HEK293T (cell line): ENCODE measurements at places on chromosomes 12 and 14.

- no peak for DNase-seq
Observed at GRCh38 chr12:52003016-52003550, 3.7 kb upstream of the TAMALIN start.

DNA sequence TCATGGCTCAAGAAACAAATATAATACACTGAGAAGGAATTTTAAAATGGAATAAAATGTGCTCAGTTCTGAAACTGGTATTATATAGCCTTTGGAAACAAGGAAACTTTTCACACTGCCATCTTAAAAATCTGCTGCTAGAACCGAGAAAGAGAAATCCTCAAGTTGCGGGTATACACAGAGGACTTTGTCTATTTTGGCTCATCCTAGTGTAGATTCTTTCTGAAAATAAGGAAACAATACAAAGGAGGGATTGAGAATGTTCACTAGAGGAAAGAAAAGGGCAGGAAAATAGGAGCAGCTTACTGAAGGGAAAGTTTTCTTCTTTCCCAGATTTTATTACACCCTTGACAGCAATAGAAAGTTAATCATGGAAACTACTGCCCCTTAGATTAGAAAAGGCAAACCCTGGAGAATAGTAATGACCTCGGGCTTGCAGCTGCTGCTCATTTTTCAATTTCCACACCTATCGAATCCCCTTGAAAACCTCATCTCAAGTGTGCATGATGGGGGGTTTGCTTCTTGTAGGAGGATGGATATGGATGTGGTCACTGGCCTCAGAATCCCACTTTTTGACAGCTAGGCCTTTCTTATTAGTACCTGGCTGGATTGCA lies 104.6 kb downstream of the DAAM1 start:
- DNase-seq = no peak

- DNase-seq = no peak
Observed at GRCh38 chr14:82421286-82421685, 887.6 kb upstream of the SEL1L start.

GRCh38 chr12:89405626-89406345 lies 53.5 kb upstream of the DUSP6 start:
- no peak for DNase-seq

- no peak for DNase-seq
Observed at GRCh38 chr14:23580152-23580926, 1.7 kb upstream of the JPH4 start.

DNA sequence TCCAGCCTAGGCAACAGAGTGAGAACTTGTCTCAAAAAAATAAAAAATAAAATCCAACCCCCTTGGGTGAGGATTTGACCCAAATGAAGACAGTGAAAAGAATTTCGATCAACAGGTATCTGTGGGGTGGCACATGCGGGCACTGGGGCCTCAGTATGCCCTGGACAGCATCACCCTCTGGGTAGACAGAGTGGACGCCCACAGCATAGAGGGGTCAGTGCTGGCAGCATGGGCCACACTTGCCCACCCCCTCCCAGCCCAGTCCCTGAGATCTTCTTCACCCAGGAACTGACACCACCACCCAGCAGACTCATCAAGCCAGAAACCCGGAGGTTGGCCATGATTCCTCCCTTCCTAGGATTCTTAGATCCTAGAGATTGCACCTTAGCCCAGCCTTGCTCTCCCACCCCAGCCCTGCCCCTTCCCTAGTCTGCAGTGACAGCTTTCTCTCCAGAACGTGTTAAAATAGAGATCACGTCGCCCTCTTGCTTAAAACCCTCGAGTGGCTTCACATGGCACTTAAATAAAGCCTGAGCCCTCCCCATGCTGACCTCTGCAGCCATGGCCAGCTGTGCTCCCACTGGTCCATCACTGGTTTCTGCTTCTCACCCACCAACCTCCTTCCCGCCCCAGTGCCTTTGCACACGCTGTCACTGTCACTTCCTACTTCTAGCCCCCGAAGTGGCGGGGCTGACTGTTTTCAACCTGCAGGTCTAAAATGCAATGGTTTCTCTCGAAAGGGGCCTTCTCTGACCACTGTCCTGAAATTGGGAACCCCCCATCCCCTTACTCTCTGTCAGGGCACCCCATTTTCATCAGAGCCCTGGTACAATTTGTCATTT lies 26.2 kb upstream of the DYNC1H1 start:
- DNase-seq = no peak

- no peak for DNase-seq
Observed at GRCh38 chr12:11805680-11806079, 156.2 kb downstream of the ETV6 start.

GRCh38 chr14:31884776-31885379 lies 192.2 kb upstream of the ARHGAP5 start:
- DNase-seq = no peak

DNA sequence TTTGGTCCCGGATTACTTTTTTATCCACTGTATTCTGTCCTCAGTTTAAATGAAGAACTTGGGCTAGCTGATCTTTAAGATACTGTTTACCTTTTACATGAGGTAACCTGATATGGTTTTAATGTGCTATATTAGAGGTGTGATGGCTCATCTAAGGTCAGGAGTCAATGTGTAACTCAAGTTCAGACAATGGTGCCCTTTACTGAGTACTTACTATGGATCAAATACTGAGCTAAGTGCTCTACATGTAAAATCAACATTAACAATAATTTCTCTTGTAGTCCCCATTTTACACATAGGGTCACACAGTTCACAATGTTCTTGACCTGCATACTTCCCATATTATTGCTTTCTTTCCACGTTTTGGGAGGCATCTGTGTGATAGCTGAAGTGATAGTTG lies 79.2 kb downstream of the CEP83 start:
- no peak for DNase-seq

DNA sequence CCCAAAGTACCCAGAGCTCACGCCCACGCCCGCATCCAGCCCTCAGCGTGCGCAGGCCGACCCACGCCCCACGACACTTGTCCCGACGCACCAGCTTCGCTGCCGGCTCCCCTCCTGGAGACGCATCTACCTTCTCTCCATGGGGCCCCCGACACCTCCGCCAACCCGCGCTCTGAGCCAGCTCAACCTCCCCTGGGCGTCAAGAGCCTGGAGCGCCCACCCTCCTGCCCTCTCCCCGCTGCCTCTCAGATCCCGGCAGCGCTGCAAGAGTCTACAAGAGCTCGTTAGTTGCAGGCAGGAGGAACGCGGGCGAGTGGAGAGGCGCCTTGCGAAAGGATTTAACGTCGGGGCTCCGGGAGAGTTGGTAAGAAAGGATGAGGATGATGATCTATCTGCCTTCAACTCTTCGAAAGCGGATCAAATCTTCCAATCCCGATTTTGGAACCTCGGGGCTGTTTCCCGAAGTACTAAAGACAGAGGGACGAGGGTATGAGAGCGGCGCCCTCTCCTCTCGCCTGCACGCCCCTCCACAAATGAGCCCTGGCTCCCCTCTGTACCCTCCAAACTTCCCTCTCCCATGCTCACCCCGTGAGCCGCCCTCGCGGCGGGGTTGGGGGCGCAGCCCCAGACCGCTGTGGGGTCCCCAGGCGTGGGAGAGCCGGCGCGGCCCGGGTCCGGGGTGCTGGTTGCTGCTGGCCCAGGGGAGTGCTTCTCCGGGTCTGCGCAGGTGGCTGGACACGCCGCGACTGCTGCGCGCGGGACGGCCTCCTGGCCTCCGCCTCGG lies 979 bp downstream of the LTBP2 start:
- DNase-seq = no peak

- DNase-seq = no peak
Observed at GRCh38 chr12:30213166-30213565, 429.4 kb upstream of the TMTC1 start.

GRCh38 chr14:97788364-97788763 lies 991.2 kb downstream of the VRK1 start:
- no peak for DNase-seq

GRCh38 chr12:131494741-131495524 lies 216.0 kb upstream of the SFSWAP start:
- DNase-seq = no peak

- DNase-seq = no peak
Observed at GRCh38 chr12:109738209-109738608, 24.6 kb downstream of the FAM222A start.

DNA sequence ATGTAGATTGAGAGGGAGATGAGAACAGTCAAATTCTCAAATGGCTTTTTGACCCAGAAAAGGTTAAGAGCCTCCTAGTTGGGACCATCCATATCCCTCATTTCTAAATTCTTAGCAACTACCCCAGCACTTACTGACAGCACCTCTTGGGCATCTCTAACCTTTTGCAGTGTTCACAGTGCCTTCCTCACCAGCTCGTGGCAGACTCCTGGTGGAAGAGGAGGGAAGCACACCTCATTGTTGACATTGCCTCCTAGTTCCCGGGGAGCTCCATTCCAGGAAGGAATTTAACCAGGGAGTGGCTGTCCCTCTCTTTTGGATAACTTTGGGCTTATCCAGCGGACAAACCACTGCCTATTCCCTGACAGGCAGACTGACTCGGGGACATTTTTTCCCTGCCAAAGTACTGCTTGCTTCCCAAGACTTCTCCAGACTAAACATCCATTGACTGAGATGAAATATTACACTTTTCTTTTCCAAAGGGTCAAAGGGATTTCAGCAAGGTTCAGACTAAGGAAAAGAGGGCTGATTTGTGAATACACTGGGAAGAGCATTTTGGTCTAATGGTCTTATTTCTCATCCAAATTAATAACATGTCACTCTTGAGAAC lies 9.0 kb upstream of the OR6J1 start:
- DNase-seq = peak; percentile 77

- no peak for DNase-seq
Observed at GRCh38 chr12:32679920-32680237, 778 bp downstream of the DNM1L start.

DNA sequence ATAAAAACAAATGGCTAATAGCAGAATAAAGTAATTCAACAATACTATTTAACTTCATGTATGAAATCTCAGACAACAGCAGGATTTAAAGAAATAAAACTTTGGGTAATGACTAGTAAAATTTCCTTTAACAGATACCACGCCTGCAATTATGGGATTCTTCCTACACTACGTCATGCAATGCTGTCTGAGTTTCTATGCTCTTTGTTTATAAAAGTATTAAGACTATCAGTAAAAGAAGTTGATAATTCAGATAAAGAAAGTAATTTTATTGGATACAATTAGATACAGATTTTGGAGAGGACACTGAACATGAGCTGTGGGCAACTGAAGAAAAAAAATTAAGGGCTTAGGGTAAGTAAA lies 308.4 kb upstream of the LRFN5 start:
- no peak for DNase-seq

DNA sequence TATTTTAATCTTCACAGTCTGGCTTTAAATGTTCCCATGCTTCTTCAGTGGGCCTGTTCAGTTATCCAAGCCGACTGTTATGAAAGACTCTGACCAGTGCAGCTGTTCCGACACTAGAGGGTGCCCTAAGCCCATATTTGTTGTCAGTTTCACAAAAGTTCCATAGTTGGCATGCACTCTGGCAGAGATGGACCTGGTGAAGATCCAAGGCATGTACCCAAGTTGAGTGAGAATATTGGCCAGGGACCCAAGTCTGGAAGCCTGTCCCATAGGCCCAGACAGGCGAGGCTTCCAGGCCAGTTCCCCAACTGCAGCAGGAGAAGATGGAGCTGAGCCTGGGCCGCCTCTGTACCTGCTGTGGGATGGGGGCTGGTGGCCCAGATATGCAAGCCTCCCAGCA lies 27.4 kb upstream of the GUCY2C start:
- peak; percentile 55 for DNase-seq

DNA sequence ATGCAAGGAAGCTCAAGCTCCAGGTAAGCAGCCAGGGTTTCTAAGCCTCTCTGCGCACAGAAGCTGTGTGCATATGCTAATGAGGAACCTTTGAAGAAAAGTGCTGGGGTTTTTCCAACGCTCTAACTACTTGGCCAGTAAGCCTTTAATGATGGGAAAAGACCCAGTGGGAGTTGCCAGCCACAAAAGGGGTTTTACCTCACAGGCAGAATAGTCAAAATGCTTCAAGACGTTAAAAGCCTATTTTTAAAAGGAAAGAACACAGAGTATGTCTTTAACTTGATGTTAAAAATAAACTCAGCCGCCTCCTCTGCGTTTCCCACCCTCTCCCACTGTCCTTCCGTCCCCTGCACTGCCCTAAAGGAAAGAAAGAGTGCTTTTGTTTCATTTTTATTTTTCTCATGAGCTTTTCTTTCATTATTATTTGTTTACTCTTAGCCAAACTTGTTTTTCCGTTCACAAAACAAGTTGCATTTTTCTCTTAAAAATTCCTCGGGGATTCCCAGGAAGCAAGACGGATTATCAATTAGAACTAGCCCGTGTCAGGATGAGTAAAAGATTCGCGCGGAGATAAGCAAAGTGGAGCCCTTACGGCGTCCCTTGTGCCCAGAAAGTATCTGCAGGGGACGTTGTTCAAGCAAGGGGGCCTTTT lies 209.8 kb upstream of the NUDT4 start:
- DNase-seq = peak; percentile 35

- DNase-seq = no peak
Observed at GRCh38 chr14:38210587-38211216, 3.0 kb downstream of the SSTR1 start.

DNA sequence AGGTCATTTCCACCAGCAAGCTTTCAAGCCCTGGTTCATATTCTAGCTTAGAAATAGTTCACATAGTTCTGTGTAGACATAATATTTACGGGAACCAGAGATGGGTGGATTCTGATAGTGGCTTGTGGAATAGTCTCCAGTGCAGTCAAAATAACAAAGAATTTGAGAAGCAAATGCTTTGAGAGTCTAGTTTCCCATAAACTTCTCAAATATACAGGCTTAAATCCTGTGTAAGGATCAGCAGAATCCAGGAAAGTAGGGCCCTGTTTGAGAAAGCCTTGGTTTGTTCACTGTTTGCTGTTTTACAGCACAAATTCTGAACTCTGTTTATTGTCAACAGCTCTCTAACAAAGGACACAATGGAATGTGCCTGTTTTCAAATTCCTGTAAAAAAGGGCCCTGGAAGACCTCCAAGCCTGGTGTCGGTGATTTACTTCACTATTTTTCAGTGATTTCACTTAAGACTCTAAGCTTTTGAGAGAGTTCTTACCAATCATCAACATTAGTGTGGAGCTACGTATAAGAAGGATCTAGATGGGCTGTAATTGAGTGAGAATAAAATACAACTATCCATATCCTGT lies 11.4 kb upstream of the FOS start:
- no peak for DNase-seq

GRCh38 chr14:77799863-77800730 lies at the start of gene ADCK1:
TSS of gene ADCK1 (plus strand) at chr14:77800109. CDS start at chr14:77818979, 18,870 bp downstream.
- peak; percentile 87 for DNase-seq

- no peak for DNase-seq
Observed at GRCh38 chr12:11688379-11688778, 38.9 kb downstream of the ETV6 start.

- no peak for DNase-seq
Observed at GRCh38 chr12:4153343-4153892, 120.1 kb upstream of the CCND2 start.

DNA sequence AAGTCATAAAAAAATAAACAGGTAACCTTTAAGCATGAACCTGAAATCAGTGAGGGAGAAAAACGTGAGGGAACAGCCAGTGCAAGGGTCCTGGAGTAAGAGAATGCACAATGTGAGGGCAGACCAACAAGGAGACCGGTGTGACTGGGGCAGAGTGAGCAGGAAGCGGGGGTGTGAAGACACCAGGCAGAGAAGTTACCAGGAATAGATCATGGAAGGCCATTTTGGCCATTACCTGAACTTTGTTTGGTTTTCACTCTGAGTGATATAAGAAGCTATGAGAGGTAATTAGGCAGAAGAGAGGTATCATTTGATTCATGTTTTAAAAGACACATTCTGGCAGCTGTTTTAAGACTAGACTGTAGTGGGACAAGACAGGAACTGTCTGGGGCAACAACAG lies 15.0 kb downstream of the PAH start:
- DNase-seq = no peak
